Pancreas (tissue), 10 donors: ENCODE measurements at places on chromosomes 13 and 19.

DNA sequence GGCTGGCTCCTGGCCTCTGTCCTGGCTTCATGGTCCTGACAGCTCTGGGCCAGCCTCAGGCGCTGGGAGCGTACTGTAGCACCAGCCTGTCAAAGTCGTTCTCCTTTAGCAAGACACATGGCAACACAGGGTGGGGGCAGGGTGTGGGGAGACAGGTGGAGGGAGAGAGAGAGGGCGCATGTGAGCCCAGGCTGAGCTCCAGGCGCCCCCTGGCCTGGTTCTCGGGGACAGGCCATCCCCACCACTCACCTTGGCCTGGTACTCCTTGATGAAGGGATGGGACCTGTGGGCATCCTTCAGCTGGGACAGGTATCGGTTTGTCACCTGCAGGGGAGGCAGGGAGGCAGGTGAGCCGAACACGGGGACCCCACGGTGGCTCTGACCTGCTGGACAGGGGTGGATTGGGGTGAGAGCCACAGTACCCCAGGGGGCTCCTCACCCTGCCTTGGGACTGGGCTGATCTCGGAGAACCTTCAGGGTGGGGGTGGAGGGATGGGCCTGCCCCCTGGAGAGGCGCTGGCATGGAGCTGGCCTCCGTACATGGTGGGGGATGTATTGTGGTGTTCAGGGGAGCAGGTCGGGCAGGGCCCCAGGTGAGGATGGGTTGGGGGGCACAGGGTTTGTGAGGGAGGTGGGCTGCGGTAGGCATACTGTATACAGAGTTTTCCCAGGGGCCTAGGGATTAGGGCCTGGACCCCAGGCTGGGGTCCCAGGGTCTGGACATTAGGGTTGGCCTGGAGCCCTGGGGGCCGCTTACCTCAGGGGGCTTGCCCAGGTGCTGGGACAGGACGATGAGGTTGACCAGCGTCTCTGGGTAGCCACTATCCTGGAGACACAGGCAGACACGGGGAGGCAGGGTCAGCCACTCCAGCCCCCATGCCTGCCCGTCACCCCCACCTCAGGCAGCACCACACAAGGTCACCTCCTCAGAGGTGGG is 3.9 kb upstream of the CERS1 start:
- peak; percentile 67 for DNase-seq

DNA sequence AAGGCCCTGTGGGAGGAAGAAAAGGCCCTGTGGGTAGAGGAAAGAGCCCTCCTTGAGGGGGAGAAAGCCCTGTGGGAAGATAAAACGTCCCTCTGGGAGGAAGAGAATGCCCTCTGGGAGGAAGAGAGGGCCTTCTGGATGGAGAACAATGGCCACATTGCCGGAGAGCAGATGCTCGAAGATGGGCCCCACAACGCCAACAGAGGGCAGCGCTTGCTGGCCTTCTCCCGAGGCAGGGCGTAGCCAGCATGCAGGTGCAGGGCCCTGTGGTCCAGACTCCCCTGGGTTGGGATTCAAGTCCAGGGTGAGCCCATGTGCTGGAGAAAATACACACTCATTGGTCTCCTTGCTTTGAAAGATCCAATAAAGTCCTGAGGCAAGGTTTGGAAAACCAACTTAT is 4.1 kb downstream of the CCDC70 start:
- DNase-seq = no peak

- no peak for DNase-seq
These were observed 252.8 kb downstream of the B3GLCT start for GRCh38 chr13:31452525-31452924.

DNA sequence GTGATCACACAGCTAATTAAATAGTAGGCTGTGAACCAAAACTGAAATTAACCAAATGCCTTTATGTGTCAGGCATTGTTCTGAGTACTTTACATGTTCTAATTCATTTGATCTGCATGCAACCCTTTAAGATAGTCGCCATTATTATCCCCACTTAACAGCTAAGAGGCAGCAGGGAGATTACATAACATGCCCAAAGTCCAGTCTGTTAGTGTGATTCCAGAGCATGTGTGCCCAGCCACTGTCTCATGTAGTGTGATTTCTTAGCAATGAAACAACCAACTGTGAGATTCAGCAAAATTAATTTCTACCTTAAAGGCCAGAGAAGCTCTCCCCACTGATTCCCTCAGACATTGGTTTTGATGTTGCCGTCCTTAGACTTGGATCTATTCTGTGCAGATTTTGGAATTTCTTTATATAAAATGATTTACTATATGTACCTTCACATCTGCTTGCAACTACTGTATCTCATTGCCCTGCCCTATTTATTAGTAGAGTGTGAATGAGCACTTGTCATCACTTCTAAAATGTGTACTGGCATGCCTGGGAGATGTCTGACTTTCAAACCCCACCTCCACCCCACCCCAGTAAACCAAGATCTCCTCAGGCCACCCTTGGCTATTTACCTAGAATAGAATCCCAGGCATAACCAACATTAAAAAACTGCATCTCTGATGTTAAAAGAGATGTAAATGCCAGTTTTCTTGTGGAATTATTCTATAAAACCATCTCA is 41.2 kb downstream of the POLR1D start:
- DNase-seq = no peak

DNA sequence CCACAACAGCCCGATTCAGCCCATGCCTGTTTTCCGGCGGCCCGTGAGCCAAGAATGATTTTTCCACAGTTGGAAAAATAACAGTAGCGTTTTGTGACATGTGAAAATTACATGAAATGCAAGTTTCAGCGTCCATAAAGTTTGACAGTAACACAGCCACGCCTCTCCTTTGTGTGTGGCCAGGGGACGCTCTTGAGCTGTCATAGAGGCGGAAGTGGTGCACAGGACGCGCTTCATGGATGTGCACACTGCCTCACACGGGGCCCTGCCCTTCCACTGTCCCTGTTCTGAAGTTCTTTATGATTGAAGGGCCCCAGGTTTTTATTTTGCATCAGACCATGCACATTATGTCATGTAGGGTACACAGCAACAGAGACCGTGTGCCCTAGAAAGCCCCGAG is 12.4 kb upstream of the ELAVL1 start:
- no peak for DNase-seq

DNA sequence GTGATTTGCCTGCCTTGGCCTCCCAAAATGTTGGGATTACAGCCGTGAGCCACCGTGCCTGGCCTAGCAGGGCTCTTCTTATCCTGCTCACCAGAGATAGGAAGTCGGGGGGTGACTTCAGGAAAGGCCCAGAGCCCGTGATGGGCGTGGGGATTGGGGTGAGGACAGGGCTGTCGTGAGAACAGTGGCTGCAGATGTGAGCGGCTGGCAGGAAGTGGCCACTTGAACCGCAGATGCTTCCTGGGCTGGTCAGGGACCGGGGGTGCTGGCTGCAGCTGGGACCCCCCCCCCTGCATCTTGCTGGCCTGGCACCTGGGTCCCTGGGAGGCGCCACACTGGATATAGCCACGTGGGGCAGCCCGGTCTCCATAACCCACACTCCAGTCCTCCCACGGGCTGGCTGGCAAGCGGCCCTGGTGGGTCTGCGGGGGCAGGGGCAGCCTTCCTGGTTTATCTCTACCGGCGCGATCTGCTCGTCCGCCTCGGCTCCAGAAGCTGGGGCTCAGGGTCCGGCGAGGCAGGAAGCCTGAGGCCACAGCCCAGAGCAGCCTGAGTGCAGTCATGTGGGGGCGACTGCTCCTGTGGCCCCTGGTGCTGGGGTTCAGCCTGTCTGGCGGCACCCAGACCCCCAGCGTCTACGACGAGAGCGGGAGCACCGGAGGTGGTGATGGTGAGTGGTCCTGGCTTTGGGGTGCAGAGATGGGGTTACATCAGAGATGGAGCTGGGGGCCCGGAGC is at the start of gene F2RL3:
TSS of gene F2RL3 (plus strand) at position 371 of the 737 bp plus-strand sequence. CDS start at position 562, 191 bp downstream.
- DNase-seq = no peak

- no peak for DNase-seq
These were observed 92.7 kb downstream of the TSHZ3 start for GRCh38 chr19:31256593-31256960.

DNA sequence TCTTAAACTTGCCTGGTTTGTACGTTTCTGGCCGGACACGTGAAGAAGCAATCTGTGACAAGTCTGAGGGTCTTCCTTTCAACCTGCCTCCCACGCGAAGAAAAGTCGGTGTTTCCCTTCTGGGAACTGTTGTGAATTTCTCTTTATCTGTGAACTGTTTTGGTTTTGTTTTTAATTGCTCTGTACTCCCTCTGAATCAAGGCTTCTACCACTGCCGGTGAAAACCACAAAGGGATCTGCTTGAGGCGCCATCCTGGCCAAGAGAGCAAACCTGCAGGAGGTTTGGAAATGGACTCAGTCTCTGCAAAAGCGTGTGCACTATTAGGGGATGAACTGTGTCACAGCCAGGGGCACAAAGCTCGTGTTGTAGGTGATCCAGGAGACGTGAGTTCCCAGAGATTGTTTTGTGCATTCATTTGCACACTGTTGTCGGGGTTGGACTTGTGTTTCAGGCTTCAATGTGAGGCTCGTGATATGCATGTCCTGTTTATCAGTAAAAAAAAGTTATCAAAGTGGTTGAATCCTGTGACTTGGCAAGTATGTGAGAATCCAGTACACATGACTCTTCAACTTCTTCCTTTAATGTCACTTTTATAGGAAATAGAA is 9.7 kb downstream of the SIGLEC8 start:
- DNase-seq = no peak

GRCh38 chr13:90787007-90787406 is 560.5 kb upstream of the MIR17HG start:
- DNase-seq = no peak

DNA sequence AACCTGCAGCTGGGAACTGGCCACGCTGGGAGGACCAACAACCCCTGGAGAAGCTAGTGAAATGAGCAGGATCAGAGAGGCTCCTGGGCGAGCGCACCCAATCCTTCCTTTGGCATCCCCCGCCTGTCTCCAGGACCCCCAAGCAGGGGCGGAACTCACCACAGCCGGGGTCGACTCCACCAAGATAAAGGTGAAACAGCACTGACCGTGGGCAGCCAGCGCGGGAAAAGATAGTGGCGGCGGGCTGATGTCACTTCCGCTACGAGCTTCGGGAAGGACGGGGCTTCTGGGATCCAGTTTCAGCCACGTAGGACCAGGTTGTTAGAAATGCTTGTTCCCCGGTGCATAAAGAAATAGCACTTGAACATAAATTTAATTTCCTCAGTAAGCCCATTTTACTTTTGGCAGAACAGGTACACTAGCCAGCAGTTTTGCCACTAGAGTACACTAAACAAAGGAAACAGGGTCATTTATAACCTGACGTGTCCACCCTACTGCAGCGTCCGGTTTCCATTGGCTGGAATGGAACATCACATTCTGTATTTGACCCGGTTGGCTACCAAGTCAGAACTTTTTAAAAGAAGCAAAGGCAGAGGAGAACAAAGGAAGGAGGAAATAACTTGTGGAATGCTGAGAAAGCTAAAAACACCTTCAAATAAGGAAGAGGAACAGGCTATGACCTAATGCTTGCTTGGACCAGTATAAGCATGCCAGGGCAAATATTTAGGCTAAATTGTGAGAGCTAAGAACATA is 25.5 kb upstream of the ZNF562 start:
- no peak for DNase-seq

DNA sequence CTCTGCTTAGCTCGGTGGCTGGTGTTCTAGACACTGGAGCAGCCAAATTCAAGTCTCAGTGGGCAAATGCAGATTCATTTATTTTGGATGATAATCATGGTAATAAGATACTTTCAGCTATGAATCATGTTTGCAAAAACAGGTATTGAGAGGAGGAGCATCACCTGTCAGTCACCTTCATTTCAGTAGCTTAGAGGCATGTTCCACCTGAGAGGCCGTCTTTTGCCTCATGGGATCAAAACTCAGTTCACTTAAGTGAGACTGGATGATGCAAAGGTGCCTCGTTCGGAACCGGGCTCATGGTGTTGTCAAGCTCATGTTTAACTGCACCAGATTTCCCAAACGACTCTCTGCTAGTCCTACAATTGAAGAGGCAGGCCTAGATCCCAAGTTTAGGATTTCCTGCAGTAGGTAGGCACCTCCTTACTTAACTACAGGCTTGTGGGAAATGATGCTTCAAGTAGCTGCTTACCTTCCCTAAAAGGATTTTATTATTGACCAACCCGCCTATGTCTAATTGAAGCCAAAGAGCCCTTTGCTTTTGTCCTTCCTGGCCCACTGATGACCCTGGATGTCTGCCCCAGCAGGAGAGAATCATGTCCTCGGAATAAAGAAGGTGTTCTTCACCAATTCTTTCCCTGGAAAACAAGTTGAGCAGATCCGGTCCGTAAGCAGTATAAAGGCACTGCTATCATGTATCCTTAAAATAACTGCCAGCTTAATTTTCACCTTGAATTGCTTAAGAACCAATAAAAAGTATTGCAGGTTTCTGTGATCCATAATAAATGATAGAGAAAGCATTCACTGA is 60.0 kb downstream of the ZAR1L start:
- no peak for DNase-seq

GRCh38 chr19:18741124-18742121 is 49.7 kb downstream of the COMP start:
- DNase-seq = peak; percentile 95

DNA sequence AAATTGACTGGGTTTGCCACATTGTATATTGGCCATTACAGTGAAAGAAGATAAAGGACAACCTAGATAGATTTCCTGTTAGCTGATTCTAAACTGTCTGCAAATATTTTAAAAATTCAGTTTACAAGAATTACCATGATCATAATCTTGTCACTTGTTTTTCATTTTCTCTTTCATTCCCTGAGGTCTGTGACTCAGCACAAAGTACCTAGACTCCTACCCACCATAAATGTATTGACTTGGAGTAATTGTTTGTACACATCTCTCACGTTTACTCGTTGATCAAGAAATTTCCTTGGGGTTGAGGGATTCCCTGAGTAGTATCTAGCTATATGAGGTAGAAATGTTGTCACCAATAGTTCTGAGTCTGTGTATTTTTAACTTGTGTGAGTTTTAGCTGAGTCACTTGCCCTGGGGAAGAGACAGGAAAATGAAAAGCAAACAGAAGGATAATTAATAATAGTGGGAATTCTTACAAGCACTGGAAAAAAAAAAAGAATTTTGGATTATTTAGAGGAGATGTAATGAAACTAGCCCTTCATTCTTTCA is 299.2 kb upstream of the DACH1 start:
- no peak for DNase-seq

DNA sequence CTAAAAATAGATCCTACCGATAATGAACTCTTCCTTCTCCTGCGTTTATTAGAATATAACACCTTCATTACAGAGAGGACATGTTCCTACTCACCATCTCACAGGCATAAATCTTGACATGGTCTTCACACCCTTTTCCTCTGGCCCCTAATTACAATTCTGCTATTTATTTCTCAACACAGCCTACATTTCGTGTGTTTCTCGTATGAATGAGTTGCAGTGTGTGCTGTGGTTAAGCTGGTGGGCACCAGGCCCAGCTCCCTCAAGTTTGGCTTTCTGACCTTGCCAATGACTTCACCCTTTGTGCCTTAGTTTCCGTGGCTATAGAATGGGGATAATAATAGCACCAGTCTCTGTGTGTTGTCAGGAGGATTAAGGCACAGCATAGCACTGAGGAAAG is 12.3 kb upstream of the KATNAL1 start:
- DNase-seq = no peak

- DNase-seq = no peak
These were observed 780 bp downstream of the CD177 start for GRCh38 chr19:43354305-43354627.
